ENCODE measurements at places on chromosomes 11 and 22.

GRCh38 chr11:71986131-71986530 lies 12.6 kb upstream of the IL18BP start:
- no peak for DNase-seq
- no peaks in the 10 kb centered on the region for H3K4me1 ChIP-seq
- H3K27ac ChIP-seq, result peak overlapping the region; percentile 26
- no peak overlapping the region for H3K4me3 ChIP-seq
- no peaks in the 10 kb centered on the region for H3K27me3 ChIP-seq

GRCh38 chr11:48020092-48020755 lies 39.9 kb downstream of the PTPRJ start:
- no peaks in the 10 kb centered on the region for H3K27me3 ChIP-seq
- DNase-seq, result no peak
- no peak overlapping the region for H3K4me3 ChIP-seq

DNA sequence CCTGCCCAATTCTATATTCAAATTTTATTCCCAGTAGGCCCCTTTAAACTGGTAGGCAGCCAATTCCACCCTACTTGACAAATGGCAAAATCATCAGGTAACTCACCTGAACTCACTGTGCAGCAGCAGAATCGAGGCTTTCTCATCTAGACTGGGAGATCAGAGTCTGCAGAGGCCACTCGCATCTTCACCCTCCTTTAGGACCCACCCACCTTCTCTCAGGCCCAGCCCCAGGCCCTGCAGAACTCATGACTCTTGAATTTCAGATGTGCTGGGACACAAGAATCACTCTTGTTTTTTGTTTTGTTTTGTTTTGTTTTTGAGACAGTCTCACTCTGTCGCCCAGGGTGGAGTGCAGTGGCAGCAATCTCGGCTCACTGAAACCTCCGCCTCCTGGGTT lies 38.8 kb downstream of the MICAL3 start:
- no peaks in the 10 kb centered on the region for H3K36me3 ChIP-seq
- no peak overlapping the region for H3K27ac ChIP-seq
- no peak overlapping the region for H3K4me3 ChIP-seq
- DNase-seq, result no peak
- H3K4me1 ChIP-seq, result peaks cover 25% of the 10 kb centered on the region
- H3K27me3 ChIP-seq, result peaks cover 7% of the 10 kb centered on the region

DNA sequence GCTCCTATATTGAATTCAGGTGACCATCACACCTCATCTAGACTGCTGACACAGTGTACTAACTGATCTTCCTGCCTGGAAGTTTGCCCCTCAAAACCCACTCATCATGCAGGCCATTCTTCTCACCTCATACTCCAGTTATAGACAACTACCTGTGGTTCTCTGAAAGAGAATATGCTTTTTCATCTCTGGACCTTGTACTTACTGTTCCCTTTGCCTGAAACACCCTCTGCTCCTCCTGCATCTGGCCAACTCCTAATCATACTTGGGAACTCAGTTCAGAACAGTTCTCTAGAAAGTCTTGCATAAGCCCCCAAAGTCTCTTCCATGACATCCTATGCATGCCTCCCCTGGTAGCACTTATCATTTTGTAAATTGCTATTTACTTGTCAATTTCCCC lies 28.2 kb upstream of the P4HA3 start:
- peaks cover 2% of the 10 kb centered on the region for H3K4me1 ChIP-seq
- no peak overlapping the region for H3K27ac ChIP-seq
- no peaks in the 10 kb centered on the region for H3K27me3 ChIP-seq
- H3K4me3 ChIP-seq, result no peak overlapping the region
- H3K36me3 ChIP-seq, result peaks cover 24% of the 10 kb centered on the region

GRCh38 chr11:4569075-4569474 lies 12.5 kb upstream of the OR52I2 start:
- H3K27me3 ChIP-seq, result peaks cover 10% of the 10 kb centered on the region
- H3K4me3 ChIP-seq, result no peak overlapping the region
- no peak overlapping the region for H3K27ac ChIP-seq
- H3K4me1 ChIP-seq, result no peaks in the 10 kb centered on the region

DNA sequence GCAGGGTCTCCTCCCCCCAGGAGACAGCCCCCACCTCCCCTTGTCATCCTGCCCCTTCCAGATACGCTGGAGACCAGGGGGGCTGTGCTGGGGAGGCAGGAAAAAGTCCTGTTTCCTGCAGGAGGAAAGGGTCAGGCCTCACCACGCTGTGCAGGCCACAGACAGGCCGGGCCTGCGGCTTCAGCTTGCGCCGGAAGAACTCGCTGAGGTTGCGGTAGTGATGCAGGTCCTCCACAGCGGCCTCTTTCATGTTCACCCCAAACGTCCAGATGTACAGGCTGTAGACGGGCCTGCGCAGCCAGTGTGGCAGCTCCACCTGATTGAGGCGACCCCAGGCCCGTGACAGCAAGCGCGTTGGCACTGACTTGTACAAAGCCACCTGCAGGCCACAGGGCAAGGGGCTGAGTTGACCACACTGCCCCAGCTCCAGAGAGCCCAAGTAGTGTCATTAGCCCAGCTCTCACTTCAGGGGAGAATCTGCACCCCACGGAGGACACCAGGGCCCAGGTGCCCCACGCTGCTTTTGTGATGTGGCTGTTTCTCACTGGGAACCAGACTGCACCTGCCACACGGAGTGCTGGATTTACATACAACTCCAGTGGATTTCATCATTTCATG lies 40.4 kb downstream of the PISD start:
- H3K27me3 ChIP-seq, result no peaks in the 10 kb centered on the region
- no peak overlapping the region for H3K4me3 ChIP-seq
- H3K27ac ChIP-seq, result peak overlapping the region; percentile 77

GRCh38 chr11:70399681-70400112 lies 1.4 kb downstream of the CTTN start:
- peak overlapping the region; percentile 91 for H3K4me3 ChIP-seq
- peaks cover 15% of the 10 kb centered on the region for H3K36me3 ChIP-seq
- peaks cover 12% of the 10 kb centered on the region for H3K27me3 ChIP-seq
- peaks cover 18% of the 10 kb centered on the region for H3K4me1 ChIP-seq
- peak overlapping the region; percentile 78 for H3K27ac ChIP-seq

DNA sequence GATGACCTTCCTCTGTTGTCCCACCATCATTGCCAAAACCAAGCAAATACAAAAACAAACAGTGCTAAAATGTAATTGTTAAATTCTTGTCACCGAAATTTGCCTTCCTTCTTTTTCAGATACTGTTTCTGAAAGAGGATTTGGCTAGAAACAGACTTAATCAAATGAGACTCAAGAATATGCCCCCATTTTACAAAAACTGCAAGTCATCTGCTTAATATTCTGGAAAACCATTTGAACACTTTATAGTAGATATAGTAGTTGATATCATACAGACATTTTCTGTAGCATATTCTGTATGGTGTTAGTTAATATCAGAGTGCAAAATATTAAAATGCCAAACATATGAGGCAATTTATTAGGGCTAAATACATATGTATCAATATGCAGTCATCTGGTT lies 3.5 kb downstream of the OR5M1 start:
- no peaks in the 10 kb centered on the region for H3K4me1 ChIP-seq
- no peak overlapping the region for H3K27ac ChIP-seq
- H3K27me3 ChIP-seq, result no peaks in the 10 kb centered on the region
- DNase-seq, result no peak

DNA sequence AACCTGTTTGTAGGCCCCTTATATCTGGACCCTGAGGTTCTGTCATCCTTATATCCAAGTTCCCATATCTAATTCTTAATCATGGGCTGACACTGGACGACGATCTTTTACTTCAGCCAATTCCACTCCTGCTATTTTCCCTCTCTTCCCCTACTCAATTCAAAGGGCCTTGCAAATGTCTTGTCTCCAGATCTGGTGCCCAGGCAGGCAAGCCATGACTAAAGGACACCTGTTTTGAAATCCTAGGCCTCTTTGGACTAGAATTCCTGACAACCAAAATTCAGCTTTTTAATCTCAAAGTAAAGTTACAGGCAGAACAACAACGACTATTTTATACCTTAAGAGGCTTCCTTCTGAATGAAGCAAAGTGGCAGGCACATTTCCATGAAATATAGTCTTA lies 963.4 kb downstream of the DLG2 start:
- H3K36me3 ChIP-seq, result no peaks in the 10 kb centered on the region
- no peaks in the 10 kb centered on the region for H3K4me1 ChIP-seq
- no peak overlapping the region for H3K27ac ChIP-seq
- no peak overlapping the region for H3K4me3 ChIP-seq
- no peak for DNase-seq
- H3K27me3 ChIP-seq, result no peaks in the 10 kb centered on the region

- no peak for DNase-seq
- H3K27ac ChIP-seq, result no peak overlapping the region
- peaks cover 73% of the 10 kb centered on the region for H3K27me3 ChIP-seq
- no peak overlapping the region for H3K4me3 ChIP-seq
- no peaks in the 10 kb centered on the region for H3K36me3 ChIP-seq
Observed at GRCh38 chr11:2451916-2452315, 7.1 kb downstream of the KCNQ1 start.

DNA sequence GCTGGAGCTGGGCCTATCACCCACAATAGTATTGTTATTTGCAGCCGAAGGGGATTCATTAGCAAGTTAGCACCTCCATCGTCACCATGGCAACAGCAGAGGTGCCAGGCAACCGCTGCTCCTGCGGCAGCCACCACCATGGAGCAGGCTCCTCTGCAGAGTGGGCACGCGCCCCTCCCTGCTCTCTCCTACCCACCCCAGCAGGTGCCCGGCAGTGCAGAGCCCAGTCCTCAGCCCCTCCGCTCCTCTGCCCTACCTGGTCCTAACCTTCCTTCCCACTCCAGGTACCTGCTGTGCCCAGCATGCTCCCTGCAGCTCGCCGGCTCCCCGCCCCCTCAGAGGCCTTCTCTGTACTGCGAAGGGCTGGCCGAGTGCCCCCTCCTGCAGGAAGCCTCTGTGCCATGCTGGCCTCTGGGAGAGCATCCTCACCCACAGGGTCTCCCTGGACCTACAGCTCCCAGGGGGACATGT lies 3.6 kb downstream of the DUSP8 start:
- DNase-seq, result no peak
- no peak overlapping the region for H3K4me3 ChIP-seq
- peaks cover 38% of the 10 kb centered on the region for H3K27me3 ChIP-seq
- no peak overlapping the region for H3K27ac ChIP-seq

DNA sequence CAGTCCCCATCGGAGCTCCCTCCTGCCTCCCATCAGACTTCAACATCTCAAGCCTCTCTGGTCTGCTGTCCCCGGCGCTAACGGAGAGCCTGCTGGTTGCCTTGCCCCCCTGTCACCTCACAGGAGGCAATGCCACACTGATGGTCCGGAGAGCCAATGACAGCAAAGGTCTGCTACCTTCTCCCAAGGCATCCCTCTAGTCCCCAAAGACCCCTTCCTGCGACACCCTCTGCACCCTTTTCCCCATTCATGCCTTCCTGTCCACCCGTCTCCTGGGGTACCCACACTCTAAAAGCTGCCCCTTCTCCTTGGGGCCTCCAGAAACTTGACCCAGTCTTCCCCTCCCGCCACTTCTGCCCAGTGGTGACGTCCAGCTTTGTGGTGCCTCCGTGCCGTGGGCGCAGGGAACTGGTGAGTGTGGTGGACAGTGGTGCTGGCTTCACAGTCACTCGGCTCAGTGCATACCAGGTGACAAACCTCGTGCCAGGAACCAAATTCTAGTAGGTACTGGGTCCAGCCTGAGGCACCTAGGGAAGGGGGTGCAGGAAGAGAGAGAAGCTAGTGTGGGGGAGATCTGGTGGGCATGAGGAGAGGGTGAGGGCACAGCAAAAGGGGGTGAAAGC lies 860 bp downstream of the UPK2 start:
- no peaks in the 10 kb centered on the region for H3K36me3 ChIP-seq
- no peak overlapping the region for H3K4me3 ChIP-seq

DNA sequence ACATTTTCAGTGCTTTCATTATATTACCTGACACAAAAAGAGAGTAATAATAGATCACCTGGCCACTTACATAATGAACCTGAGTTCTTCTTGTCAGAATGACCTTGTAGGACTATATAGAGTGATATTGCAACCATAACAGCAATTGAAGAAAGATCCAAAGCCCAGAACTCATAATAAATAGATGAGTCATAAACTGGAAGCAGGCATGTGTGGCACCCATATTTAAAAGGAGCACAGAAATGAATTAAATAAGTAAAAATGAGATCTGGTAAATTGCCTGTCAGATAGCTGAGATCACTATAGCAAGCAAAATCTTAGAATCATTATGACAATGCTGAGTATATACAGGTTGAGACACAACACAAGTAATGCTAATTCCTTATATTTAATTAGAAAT lies 331.8 kb downstream of the AASDHPPT start:
- H3K4me3 ChIP-seq, result no peak overlapping the region
- no peaks in the 10 kb centered on the region for H3K36me3 ChIP-seq
- H3K4me1 ChIP-seq, result no peaks in the 10 kb centered on the region
- H3K27me3 ChIP-seq, result no peaks in the 10 kb centered on the region

DNA sequence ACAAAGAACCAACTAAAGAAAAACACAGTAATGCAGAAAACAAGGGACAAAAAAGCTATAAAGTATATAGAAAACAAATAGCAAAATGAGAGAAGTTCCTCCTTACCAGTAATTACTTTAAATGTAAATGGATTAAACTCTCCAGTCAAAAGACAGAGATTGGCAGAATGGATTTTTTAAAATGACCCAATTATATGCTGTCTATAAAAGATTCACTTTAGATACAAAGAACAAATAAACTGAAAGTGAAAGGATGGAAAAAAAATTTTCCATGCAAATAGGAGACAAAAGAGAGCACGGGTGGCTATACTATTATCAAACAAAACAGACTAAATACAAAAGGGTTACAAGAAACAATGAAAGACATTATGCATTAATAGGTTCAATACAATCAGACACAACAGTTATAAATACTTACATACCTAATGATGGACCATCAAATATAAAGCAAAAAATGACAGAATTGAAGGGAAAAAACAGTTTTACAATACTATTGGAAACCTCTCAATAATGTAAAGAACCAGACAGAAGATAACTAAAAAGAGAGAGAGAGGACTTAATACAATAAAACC lies 64.6 kb downstream of the NARS2 start:
- no peaks in the 10 kb centered on the region for H3K27me3 ChIP-seq
- no peak for DNase-seq
- no peak overlapping the region for H3K4me3 ChIP-seq
- peaks cover 67% of the 10 kb centered on the region for H3K36me3 ChIP-seq

DNA sequence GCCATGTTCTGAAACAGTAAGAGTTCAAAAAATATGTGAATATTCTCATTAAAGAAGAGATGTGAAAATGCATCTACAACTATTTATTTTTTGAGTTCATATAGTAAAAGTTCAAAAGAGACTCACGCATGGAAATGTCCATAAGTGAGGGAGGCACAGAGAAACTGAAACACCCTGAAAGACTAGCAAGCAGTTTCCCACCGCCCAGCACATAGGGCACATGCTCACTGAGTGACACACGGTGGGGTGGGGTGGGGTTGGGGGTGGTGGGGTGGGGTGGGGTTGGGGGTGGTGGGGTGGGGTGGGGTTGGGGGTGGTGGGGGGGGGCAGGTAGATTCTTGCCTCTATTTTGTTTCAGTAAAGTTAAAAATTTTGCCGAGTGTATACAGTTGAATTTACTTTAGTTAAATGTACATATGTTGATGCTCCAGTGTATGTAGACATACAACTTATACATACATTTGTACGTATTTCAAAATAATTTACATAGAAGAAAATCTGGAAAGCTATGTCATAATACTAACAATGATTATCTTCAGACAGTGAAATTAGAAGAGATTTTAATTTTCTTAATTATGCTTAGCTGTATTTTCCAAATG lies 6.3 kb downstream of the CCDC34 start:
- no peak overlapping the region for H3K4me3 ChIP-seq
- H3K27me3 ChIP-seq, result peaks cover 5% of the 10 kb centered on the region
- DNase-seq, result no peak
- peaks cover 80% of the 10 kb centered on the region for H3K4me1 ChIP-seq
- H3K27ac ChIP-seq, result no peak overlapping the region
